ENCODE measurements at places on chromosomes 13 and 19.
A peak's percentile ranks its signal among the peaks of the same experiment; 100 is the strongest.

DNA sequence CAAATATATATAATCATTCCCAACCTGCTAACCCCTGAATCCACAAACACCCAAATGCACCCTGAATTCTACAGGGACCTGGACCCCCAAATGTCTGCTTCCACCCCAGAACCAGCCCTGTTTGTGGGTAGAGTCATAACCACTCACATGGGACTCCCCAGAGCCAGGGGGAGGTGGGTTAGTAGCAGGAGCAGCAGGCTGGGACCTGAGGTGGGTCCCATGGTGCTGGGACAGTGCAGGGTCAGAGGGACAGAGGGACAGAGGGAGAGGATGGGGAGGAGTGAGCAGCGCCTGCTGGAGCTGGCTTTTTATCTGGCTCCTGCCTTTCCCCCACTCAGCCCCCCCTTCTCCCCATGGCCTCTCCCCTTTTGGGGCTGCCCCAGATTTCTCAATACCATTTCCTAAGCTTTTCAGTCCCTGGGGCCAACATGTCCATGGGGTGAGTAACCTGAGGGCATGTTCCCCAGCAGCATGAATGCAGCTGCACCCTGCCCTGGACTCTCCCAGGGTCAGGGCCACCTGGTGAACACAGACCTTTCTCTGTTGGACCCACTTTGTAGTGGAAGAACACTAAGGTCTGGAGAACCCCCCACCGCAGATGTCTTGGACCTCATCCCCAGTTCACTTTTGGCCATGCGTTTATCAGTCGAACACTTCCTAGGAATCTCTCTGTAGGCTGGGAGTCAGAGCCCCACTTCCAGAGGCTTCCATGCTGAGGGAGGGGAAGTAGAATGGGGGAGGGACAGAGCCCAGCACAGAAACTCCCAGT is at the start of gene C3:
Gene C3 (minus strand): TSS at position 282 of the 769 bp plus-strand sequence. CDS start 61 bp downstream, at position 221.
- no peak for DNase-seq

DNA sequence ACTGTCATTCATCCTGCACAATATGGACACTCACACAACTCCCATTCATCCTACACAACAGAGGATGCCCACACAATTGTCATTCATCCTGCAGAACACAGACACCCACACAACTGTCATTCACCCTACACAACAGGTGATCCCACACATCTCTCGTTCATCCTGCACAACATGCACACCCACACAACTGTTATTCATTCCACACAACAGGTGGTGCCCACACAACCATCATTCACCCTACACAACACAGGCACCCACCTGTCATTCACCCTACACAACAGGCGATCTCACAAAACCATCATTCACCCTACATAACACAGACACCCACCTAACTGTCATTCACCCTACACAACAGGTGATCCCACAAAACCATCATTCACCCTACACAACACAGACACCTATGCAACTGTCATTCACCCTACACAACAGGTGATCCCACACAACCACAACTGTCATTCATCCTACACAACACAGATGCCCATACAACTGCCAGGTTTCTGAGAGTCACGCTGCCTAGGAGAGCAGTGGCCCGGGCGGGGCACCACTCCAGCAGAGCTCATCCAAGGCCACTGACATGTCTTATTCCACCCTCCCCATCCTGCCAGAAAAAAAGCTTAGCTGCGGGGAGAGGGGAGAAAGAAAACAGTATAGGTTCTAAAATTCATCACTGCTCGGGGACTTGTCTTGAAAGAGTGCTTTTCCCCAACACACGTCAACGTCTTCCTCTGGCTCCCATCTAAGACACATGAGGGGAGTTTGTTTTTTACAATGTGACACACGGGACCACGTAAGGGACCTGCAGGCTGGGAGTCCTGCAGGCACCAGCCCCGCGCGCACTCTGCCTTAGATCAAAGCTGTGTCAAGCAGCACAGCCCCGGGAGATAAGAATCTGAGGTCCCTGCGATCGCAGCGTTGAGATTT is 44.0 kb downstream of the KLF2 start:
- no peak for DNase-seq

DNA sequence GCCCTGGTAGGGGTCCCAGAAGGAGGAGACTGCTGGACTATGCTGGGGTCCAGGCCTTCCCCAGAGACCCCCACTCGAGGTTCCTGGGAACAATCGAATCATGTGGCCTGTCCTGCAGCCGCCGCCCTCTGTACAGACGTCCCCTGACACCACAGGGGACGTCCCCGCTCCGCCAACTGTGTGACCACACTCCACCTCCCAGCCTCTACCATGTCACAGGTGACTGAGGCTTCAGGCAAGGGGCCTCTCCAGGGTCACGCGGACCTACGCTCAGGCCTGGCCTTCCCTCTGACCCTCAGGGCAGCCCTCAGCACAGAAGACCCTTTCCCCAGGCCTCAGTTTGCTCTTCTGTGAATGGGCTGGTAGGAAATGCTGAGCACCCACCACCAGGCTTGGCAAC is 13.1 kb upstream of the TMEM161A start:
- no peak for DNase-seq

DNA sequence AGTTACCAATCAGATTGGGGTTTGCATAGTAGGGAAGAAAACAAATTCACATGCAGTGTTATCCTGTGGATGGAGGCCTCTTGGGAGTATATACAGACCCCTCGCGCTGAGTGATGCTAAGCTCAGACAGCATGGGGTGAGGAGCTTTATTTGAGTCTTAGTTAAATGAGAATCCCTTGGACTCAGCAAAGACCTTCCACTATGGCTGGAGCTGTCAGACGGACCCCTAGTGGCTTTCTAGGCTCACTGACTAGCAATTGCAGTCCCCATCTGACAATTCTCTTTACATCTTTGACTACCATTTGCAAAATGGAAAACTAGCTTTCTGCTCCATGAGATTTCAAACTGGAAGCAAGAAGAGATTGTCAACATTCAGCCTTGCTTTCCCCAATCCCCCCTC is 90.4 kb downstream of the STOML3 start:
- DNase-seq: no peak

DNA sequence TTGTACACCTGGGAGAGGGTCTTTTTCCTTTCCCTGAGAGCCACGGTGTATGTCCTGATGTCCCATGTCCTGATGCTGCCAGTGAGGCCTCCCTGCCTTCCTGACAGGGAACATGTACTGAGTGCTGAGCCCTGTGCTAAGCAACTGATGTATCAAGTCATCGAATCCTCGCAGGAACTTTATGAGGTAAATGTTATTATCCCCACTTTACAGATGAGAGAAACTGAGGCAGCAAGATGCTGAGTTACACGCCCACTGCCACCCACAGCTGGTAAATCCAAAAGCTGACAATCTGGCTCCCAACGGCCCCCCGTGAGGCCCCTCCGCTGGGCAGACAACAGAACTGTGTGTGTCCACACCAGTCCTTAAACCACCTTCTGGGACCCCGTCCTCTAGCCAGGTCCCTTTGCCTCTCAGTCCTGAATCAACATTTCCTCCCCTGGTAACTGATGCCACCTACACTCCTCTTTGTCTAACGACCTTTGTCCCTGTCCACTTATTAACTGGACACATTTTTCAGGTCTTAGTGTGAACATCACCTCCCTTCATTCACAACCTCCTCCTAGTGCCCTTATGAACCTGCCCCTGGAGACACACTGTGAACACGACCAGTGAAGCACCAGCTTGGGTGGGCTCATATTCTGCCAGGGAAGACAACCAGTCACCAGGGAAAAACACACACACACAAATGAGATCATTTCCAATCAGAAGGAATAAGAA is 5.4 kb upstream of the VSIG10L start:
- no peak for DNase-seq

DNA sequence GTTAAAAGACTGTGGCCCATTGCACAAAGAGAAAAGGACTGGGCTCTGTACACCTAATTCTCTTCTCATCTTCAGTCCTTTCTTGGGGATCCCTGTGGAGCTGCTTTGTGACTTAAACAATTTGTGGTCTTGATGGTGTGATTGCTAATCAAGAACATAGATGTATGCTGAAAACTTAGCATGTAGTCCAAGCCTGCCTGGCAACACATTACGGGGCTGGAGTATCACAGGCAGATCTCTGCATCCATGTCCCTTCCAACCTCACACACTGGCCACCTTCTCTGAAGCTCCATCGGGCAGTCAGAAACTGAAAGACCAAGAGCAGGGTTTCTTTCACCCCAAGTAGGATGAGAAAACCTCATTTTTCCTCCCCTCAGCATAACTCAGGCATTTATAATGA is 69.6 kb upstream of the ARGLU1 start:
- DNase-seq: no peak

GRCh38 chr13:33838647-33839046 is 20.7 kb downstream of the RFC3 start:
- DNase-seq: no peak

DNA sequence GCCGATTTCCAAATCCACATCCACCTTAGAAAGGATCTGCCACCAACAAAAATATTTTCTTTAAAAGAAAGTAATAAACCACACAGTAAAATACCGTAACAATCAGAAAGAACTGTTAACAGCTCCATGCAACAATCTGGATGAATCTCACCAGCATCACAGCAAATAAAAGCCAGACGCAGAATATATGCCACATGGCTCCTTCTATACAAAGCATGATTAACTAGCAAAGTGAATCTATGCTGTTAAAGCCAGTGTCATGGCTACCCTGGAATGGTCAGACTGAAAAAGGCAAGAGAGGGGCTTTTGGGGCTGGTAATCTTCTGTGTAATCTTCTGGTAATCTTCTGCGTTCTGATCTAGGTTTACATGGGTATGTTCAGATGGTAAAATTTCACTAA is 81.3 kb downstream of the SACS start:
- DNase-seq: no peak

DNA sequence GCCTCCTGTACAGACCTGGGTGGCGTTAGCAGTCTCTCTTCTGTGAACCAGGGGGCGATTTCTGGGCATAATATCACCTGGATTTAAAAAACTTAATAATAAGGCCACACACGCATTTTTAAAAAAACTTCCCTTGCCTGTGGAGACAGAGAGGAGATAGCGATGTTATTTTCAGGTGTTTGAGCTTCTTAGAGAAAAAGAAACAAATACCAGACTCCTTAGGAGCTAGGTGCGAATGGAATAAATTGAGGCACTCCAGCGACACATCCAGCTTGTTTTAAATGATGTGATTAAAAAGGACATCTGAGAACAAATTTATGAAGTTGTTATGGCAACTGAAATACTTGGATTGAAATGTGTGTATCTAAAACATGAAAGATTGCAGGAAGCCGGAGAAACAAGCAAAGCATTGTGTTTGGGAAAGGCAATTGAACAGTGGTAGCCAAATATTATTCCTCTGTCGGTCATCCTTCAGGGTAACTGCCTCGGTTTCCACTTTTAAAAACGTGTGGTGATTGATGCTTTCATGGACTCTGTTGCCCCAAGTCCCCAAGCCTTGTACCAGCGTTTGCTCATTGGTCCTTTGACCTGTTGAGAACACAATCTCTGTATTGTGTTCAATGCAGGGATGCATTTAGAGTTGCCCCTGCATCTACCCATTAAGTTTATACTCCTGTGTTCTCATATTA is 158.7 kb downstream of the TM9SF2 start:
- no peak for DNase-seq

DNA sequence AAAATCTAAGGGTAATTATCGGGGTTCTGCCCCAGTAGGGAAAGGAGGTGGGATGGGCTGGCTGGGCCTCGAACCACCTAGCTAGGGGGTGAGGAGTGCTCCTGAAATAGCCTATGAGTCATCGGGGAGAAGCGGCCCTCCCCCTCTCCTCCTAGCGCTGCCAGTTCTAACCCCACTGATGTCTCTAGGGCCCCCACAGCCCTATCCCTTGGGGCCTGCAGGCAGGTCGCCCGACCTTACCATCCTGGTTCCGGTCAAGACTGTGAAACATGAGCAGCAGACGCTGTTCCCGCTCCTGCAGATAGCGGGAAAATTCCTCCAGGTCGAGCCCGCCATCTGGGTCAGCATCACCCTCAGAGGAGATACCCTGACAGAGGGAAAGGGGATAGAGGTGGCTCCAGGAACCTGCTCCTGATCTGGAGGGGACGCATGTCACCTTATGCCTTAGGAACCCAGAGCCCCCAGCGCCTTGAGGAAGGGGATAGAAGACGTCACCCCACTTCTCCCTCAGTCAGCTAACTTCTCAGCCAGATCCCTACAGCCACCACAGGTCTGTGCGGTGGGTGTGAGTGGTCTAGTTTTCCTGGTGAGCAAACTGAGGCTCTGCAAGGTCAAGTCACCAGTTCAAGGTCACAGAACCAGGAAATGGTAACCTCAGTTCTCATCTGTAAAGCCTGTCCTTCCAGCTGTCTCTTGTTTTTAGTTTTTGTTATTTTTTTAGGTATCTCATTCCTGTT is 1.5 kb downstream of the SLC25A23 start:
- DNase-seq: peak; percentile 45

DNA sequence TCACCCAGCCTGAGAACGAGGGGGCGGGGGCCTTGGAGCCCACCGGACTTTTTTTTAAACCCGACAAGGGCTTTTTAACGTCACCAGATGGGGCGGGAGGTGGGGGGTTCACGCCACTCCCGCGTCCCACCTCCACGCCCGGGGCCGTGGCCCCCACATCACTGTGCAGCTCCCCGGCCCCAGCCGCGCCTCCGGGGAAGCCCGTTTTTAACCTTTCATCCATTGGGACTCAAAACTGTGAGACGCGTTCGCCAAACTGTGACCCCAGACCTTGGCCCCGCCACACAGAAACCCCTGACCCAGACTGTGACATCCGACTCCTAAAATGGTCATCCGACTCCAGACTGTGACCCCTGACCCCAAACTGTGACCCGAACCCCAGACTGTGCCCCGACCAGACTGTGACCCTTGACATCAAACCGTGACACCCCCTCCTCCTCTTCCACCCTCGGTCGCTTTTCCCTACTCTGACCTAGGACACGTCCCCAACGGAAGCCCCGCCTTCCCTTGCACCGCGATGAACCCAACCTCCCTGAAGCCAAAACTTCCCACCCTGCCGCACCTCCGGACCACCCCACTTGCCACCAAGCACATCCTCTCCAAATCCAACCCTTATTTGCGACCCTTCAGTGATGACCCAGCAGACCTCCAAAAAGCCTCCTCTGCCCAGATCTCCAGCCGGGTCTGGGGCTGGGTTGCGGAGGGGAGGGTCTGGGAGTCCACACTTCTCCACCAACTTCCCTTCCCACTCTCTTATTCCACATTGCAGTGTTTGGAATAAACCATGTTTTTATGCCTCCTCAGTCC is 1.5 kb upstream of the GRWD1 start:
- no peak for DNase-seq

GRCh38 chr19:49217382-49217781 is 59.8 kb downstream of the TRPM4 start:
- DNase-seq: no peak

DNA sequence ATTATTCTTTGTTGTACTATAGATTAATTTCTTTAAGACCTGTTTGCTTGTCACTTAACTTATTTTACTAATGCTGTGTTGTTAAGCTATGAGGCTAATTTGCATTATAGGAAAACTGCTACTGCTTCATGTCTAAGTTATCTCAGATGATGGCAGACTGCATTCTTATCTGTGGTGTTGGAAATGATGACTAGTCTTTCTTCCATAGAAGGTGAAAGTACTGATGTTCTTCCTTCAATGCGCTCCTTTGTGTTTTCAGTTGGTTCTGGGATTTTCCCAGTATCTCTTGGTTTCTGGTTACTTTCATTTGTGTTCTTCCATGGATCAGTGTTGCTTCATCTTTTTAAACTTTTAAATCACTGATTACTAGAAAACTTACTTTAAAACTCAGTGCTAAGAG is 46.9 kb downstream of the TPP2 start:
- DNase-seq: no peak

GRCh38 chr19:42272535-42272897 is 3.5 kb downstream of the CIC start:
- no peak for DNase-seq

GRCh38 chr13:98228661-98229341 is 51.7 kb upstream of the RNF113B start:
- no peak for DNase-seq
